Thyroid gland (tissue), 4 donors: ENCODE measurements at places on chromosomes 12 and 14. TPM values are rescaled to one million over a fixed set of nuclear protein-coding genes. Genes with fewer than 3 reads are reported as not detected.

The POTEG gene
- total RNA-seq = 0.27 TPM

The KRT83 gene
- 0.40 TPM for total RNA-seq

The CCDC197 gene
- not detected for total RNA-seq

The CARMIL3 gene
- 0.78 TPM for total RNA-seq

The PRH2 gene
- not detected for total RNA-seq

The LRIG3 gene
- total RNA-seq = 222 TPM

The TPH2 gene
- total RNA-seq = not detected

The SIX1 gene
- total RNA-seq = 2.2 TPM

The DPF3 gene
- 0.27 TPM for total RNA-seq

GRCh38 chr14:29805415-29806123 lies 122.1 kb downstream of the PRKD1 start:
- DNase-seq = peak; percentile 71

GRCh38 chr12:104865080-104865479 lies 93.0 kb downstream of the SLC41A2 start:
- DNase-seq = no peak

DNA sequence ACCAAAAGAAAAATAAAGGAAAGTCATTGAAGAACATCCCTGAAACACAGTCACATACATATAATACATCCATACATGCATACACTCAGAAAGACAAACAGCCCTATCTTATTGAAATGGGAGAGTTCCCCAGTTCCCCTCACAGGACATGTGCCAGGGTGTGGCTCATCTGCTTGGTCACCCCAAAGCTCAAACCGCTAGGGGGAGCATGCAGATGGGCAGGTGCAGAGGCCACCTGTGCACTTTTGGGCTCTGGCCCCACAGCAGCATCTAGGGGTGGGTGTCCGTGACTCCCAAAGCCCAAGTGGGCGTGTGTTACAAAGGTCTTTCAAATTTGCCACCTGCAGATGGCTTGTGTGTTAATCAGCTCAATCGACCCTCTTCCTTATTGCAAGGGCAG lies 75.2 kb downstream of the CMAS start:
- DNase-seq = peak; percentile 24

DNA sequence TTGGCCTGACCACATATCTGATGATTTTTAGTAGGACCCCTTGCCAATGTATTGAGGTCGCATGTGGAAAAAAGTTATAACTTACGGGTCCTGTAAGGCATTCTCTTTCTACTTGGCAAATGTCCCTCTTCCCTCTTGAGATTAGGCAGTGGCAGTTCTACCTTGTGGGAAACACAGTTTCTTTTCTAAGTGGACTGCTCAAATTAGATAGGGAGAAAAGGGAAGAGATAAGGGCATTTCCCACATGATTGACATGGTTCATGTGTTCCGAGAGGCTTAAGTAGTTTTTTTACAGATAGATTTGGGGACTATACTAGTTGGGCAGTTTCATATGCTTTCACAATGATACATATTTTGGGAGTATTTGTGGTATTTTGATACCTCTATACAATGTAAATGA lies 154.7 kb downstream of the FBXL14 start:
- no peak for DNase-seq

GRCh38 chr14:90756755-90757345 lies 59.4 kb downstream of the TTC7B start:
- DNase-seq = no peak

DNA sequence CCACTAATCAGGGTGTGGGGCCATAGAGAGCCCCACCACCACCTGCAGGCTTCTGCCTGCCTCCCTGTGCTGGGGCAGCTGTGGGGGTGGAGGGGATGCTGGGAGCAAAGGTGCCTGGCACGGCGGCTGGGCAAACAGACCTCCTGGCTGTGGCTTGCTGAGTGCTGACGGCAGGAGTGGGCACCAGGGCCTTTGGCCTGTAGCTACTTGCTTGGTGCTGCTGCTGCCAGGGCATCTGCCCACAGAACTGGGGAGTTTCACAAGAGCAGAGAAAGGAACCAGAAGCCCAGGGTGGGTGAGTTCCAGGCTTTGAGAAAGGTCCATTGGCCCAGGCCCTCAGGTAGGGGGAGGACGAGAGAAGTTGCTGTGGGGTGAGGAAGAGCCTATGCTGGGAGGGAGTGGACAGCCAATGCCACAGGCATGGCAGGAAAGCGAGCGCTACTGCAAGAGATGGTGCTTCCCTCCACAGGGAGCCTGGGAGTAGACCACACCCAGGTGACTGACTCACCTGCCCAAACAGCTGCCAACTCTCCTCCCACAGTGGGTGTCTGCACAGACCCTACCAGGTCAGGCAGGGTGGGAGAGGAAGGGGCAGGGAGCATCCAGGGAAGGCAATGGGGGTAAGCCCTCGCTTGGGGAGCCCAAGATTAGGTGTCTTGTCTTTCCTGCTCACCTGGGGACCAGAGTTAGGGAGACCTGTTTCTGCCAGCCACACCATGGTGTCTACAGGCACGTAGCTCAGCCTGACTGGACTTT lies 39.0 kb upstream of the HDAC7 start:
- no peak for DNase-seq

DNA sequence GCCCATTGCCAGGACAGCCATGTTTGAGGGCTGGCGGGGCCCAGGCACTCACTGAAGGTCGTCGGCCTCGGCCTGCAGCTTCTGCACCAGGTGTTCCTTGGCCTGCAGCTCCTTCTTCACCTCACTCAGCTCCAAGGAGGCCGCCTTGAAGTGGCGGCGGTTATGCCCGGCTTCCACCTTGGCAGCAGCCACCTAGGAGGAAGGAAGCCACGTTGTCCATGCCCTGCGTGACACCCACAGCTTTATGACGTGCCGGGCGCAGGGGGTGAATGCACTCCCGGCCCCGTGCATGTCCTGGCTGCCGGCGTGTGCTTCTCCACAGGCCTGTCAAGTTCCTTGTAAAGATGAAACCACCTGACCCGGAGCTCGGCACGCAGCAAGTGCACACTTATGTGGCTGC lies 16.0 kb upstream of the ANKLE2 start:
- no peak for DNase-seq

- no peak for DNase-seq
Observed at GRCh38 chr12:50637870-50638481, 125.9 kb upstream of the ATF1 start.

DNA sequence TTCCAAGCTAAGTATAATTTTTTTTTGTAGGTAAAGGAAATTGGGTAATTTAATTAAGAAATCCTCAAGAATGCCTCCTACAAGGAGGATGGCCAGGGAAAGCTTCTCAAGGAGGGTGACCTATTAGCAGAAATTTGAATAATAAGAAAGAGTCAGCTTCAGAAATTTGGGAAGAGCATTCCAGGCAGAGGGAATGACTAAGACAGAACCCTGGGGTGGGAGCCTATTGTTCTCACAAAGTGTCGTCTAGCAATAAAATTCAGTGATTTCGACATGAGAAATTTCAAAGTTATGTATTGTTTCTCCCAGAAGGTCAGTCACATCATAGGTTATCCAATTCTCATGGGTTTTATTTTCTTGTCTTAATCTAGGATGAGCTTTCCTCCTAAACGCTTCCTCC lies 1168.4 kb downstream of the AACS start:
- no peak for DNase-seq

DNA sequence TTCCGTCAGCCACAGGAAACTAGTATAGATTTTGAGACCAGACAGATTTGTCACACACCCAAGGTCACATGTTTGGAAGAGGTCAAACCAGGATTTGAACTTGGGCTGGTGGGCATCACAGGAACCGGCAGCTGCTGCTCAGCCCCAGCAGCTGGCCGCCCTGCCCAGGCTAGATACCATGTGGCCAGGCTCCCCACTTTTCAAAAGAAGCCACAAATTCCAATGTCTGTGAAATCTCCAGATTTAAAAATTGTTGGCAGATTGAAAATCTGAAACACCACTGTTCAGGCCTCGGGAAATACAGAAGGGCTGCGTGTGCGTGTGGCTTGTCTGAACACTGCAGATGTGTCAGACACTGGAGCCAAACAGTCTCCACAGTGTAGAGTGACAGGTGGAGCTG lies 30.4 kb downstream of the MMAB start:
- DNase-seq = no peak

- DNase-seq = no peak
Observed at GRCh38 chr14:37131205-37131604, 41.2 kb downstream of the SLC25A21 start.

GRCh38 chr12:23763724-23764123 lies 185.7 kb downstream of the SOX5 start:
- no peak for DNase-seq

DNA sequence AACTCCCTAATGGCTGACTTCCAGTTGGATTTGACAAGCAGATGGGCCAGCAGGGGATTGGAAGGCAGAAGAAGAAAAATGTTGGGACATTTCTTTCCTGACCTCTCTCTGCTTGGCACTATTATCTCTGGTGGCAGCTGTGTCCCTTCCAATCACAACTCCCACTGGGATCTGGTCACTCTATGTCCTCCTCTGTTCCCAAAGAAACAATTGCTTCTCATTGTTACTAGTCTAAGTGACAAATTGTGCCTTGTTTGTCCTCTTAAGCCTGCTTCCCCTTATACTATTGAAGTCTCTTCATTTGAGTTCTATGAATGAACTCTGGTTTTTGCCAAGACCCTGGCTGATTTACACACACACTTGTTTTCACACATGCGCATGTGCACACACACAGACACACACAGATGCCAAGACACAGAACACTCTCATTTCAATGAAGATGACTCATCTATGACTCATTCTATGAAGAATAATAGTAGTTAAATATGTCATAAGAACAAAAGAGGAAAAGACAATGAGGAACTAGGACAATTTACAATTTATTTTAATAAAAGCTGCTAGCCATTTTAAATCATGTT lies 83.0 kb upstream of the FAR2 start:
- no peak for DNase-seq

GRCh38 chr14:43949400-43949799 lies 557.7 kb downstream of the FSCB start:
- DNase-seq = no peak
